ENCODE measurements at places on chromosomes 12 and 14.

- DNase-seq: no peak
Measured at GRCh38 chr14:84674636-84675035, 855.3 kb upstream of the FLRT2 start.

DNA sequence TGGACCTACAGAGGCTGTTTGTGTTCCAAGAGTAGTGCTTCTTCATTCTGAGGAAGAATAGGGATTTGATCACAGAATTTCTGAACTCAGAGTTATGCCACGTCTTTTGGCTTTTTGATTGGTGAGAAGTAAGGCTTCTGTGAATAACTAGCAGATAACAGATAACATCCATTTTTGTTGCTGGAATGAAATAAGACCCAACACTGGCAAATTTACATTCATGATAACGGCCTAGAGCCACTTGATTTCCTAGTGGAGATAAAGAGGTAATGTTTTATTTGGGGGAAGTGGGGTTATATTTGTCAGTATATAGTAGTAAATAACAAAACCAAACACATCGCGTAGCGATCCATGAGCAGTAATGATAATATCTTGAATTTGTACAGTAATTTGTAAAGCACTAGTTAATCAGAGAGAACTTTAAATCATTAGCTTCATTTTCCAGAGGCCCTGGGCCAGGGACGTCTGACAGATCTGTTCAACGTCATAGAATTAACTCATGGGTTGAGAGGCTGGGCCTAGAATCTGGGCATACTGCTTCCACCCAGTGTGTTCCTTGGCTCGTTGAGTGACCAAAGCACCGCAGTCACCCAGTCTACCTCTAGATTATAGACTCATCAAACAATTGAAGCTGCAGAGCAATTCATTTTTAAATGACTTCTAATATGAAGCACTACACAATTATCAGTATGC lies 79.6 kb downstream of the HMGA2 start:
- no peak for DNase-seq

DNA sequence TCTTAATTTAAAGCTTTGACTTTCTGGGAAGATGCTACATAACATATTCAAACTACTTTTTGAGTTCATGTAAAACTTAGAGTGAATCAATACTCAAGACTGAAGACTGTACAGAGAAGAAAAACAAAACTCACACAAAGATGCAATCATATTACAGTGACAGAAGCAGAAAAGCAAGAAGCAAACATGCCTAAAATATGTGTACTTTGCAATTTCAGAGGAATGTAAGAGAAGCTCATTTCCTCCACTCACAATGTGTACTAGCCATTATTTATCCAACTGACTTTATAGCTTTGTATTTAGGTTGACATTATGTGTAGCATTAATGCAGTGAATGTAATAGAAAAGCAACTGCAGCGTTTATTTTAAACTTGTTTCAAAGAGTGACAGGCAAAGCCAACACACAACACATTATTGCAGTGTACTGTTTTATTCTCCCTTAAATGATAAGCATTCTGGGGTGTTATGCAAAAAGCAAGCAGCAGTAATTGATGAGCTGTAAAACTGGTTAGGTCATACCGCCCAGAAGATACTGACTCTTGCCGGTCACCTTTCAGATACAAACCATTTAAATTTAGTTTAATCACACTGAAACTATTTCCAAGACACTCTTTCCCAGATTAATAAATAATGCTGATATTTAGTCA lies 88.2 kb upstream of the PAWR start:
- DNase-seq: no peak

DNA sequence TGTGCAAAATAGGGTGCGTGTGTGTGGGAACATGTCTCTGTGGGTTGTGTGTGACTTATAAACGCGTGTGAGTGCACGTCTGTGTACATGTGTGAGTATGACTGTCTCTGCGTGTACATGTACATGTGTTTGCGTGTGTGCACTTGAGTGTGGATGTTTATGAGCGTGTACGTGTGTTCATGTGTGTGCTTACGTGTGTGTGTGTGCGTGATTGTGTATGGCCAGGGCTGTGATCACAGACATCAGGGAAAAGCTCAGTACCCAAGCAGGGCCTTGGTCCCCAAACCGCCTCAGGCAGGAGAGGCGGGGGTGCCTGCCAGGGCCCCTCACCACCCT lies 326.3 kb upstream of the DIO3 start:
- DNase-seq: no peak

DNA sequence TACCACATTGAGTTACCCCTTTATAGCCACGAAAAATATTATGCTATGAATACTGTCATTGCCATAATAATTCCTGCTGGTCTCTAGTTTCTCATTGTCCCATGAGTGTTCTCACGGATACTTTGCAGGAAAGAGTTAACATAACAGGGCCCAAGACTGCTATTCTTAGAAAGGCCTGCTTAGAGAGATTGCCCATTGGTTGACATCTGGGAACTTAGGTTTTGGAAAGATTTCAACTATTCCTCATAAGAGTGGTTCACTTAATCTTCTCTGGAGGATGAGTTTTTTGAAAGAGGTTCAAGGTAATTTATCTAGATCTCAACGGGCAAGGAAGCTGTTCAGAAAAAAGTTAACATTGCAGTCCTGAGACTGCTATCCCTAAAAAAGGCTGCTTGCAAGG lies 18.4 kb upstream of the PRPF39 start:
- no peak for DNase-seq

GRCh38 chr14:25537846-25538455 lies 488.0 kb upstream of the STXBP6 start:
- DNase-seq: peak; percentile 75

DNA sequence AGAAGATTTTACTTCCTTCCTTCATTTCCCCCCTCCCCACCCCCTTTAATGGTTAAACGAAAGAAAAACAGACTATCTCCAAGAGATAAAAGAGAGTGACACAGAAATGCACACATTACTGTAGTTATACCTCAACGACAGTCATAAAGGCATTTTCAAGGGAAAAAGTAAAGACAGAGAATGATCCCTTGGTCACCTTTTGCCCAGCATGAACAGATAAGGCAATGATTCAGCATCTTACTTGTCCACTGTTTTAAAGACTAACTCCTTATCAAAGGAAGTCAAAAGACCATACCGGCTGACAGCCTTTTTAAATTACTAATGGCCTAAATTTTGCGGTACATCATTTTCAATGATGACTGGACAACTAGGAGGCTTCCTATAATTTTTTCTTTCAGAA lies 326.6 kb downstream of the PAWR start:
- DNase-seq: no peak

GRCh38 chr14:78048120-78048519 lies 122.1 kb upstream of the NRXN3 start:
- no peak for DNase-seq

DNA sequence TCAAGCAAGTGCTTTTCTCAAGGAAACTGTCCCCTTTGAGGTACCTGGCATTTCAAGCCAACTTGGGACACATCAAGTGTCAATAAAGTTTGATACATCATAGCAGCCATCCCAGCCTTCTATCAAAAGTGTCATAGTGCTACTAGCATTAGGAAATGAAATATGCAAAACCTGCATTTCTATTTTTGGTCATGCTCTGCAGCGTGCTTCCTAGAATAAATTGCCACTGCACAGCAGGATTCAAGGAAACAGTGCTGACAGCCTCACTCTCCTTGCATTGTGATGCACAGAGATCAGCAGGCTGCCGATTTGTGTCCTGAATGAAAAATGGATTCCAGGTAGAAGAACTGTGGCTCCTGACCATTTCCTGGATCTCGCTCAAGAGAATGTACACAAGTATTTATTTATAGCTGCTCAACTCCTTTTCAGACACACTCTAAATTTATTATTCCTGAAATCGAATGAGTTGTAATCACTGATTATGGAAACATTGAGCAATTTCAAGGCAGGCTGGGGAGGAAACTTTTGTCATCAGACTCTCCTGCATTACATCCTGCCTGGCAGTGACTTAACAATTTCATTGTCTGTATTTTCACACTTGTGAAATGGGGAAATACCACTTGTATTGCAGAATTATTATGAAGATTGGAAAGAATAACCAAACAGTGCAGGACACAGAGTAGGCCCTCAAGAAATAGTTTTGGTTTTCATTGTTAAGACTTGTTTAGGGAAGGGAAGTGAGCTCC lies 120.9 kb downstream of the SLC38A6 start:
- DNase-seq: peak; percentile 34

DNA sequence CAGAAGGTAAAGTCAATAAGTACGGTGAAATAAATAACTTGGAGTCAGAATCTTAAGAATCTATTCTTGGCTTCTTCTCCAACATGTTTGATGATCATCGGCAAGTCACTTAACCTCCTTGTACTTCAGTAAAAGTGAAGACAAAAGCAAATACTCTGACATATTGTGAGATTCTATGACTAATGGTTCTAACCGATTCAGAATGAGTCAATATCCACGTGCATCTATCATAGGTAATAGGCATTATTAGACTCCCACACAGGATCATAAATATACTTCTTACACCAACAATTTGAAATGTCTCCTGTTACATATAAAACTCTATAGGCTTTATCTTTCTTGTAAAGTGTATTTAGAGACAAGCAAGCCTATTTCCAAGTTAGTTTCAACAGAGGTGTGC lies 144.4 kb upstream of the ATXN7L3B start:
- no peak for DNase-seq

- no peak for DNase-seq
Measured at GRCh38 chr12:108232565-108232964, 103.5 kb downstream of the WSCD2 start.
